Left ventricle myocardium inferior (tissue), 1 donor: ENCODE measurements at places on chromosomes 6 and 20.
A peak's percentile ranks its signal among the peaks of the same experiment; 100 is the strongest.

DNA sequence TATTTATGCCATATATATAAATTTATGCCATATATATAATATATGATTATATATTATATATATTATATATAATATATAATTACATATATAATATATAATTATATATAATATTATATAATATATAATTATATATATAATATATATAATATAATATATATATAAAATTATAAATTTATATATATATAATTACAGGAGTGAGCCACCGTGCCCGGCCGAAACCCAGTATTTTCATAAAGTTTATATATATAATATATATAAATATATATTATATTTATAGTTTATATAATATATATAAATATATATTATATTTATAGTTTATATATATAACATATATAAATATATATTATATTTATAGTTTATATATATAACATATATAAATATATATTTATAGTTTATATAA, 31.6 kb downstream of the NKX2-4 start:
- DNase-seq, result no peak
- peaks cover 7% of the 10 kb centered on the region for H3K4me1 ChIP-seq
- H3K36me3 ChIP-seq, result peaks cover 77% of the 10 kb centered on the region
- H3K27me3 ChIP-seq, result no peaks in the 10 kb centered on the region

GRCh38 chr20:23155141-23155590, 69.0 kb upstream of the CD93 start:
- no peaks in the 10 kb centered on the region for H3K36me3 ChIP-seq
- peak overlapping the region; percentile 87 for H3K27ac ChIP-seq

DNA sequence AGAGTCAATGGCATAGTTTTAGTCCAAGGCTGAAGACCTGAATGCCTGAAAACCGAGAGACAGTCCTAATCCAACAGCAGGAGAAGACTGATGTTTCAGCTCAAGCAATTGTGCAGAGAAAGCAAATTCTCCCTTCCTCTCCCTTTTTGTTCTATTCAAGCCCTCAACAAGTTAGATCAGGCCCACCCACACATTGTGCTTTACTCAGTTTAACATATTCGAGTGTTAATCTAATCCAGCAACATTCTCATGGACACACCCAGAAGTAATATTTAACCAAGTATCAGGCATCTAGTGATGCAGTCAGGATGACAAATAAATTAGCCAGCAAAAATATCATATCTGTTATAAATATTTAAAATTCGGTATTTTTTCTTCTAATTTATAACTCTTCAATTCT, 261.1 kb downstream of the HDGFL1 start:
- H3K27ac ChIP-seq, result no peak overlapping the region
- H3K4me3 ChIP-seq, result no peak overlapping the region
- H3K36me3 ChIP-seq, result no peaks in the 10 kb centered on the region
- peaks cover 19% of the 10 kb centered on the region for H3K4me1 ChIP-seq
- no peak for DNase-seq

DNA sequence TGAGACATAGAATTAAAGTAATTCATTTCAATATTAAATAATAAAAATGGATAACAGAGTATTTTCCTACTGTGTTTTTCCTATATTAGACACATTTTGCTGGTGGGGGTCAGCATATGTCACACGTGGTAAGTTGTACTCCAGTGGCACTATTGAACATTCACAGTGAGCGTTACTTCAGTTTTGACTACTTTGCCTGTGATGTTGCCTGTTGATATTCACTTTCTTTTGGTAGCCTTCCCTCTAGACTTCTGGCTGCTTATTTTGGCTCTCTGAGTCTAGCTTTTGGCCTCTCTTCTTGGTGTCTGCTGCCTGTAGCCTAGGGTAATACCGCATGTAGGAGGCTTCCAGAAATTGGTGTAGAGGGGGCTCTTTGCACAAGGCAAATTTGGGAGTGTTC, 64.4 kb upstream of the TFB1M start:
- H3K27ac ChIP-seq, result no peak overlapping the region
- no peak for DNase-seq
- H3K4me3 ChIP-seq, result no peak overlapping the region
- no peaks in the 10 kb centered on the region for H3K27me3 ChIP-seq
- H3K36me3 ChIP-seq, result no peaks in the 10 kb centered on the region

GRCh38 chr6:139407718-139408222, 33.3 kb upstream of the CITED2 start:
- peaks cover 12% of the 10 kb centered on the region for H3K4me1 ChIP-seq
- H3K4me3 ChIP-seq, result no peak overlapping the region
- no peak for DNase-seq
- no peaks in the 10 kb centered on the region for H3K36me3 ChIP-seq
- H3K27me3 ChIP-seq, result no peaks in the 10 kb centered on the region
